NCI-H187 treated with DMSO at 0.1 percent for 48 hours (cell line): ENCODE measurements at places on chromosomes 16 and 17.

DNA sequence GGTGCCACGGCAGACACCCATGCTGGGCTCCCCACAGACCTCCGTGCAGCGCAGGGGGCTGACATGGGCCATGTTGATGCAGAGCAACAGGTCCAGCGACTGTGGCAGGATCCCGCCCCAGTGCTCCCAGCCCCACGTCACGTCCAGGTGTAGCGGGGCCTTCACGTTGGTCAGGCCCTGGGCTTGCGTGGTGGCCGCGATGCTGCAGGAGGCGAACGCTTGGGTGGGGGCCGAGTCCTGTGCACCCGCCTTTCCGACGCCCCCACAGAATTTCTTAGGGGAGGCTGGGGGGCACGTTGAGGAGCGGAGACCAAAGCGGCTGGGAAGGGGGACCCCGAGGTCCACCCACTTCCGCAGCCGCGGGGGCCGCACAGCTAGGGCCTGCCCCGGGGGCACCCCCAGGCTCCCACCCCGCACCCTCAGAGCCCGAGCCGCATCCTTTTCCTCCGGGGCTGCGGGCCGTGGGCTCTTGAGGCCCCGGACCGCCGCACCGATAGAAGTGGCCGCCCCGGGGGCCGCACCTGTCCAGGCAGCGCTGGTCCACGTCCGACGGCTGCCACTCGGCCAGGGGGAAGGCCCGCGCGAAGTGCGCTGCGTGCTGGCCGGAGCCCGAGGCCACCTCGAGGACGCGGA lies 416 bp downstream of the METTL26 start:
- no peak for DNase-seq

DNA sequence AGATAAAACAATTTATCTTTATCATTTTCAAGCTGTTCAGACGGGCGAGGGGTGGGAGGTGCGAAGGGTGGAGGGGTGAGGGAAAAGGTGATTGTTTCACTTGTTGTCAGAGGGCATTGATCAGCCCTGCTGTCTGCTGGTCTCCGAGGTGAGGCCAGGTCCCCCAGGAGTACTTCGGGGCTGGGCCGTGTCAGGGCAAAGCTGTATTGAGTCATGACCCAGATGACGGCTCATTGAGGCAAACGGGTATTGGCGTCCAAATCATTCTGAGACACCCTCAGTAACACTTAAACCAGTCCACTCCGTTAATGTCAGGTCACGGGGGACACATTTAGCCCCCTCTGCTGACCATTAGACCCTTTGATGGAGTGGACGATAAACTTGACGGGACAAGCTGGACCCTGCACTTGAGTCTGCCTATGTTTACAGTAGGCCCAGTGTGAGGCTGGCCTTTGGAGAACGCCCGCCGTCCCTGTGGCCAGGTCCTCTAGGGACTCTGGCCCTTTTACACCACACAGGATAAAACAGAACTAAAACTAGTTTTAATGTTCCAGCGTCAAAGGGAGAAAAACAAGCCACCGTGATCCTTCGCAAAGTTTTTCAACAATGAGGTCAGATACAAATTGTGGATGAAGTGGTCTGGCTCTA lies 502.2 kb upstream of the ZFHX3 start:
- no peak for DNase-seq

DNA sequence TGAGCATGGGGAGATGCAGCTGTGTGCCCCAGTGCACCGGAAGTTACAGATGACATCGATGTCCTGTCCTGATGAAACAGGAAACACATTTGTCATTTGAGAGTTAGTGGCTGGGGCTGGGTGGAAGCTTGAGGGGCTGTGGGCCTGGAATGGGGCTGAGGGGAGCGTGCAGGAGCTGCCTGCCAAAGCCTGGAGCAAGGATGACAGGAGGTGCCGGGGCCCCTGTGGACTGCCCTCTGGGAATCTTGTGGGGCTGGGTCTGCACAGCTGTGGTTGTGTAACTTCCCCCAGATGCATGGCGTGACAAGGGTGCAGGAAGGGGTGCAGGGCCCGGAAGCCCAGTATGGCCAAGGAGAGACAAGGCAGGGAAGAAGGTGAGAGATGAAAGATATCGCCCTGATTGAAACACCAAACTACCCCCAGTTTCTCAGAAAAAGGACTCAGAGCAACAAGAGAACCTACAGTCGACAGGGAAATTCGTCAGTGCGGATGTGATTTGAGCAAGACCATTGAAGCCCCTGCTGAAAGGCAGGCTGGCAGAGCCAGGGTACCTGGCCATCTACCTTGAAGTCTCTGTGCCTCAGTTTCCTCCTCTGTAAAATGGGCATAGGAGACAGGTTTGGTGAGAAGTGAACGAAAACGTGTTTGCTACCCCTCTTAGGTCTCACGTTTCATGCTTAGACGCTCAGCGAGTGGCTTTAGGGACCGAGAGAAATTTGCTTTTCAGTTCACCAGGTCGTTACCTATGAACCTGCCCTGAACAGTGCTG lies 8.8 kb downstream of the MMP25 start:
- no peak for DNase-seq

- no peak for DNase-seq
These were observed 419.4 kb downstream of the SOX9 start for GRCh38 chr17:72539981-72540897.

DNA sequence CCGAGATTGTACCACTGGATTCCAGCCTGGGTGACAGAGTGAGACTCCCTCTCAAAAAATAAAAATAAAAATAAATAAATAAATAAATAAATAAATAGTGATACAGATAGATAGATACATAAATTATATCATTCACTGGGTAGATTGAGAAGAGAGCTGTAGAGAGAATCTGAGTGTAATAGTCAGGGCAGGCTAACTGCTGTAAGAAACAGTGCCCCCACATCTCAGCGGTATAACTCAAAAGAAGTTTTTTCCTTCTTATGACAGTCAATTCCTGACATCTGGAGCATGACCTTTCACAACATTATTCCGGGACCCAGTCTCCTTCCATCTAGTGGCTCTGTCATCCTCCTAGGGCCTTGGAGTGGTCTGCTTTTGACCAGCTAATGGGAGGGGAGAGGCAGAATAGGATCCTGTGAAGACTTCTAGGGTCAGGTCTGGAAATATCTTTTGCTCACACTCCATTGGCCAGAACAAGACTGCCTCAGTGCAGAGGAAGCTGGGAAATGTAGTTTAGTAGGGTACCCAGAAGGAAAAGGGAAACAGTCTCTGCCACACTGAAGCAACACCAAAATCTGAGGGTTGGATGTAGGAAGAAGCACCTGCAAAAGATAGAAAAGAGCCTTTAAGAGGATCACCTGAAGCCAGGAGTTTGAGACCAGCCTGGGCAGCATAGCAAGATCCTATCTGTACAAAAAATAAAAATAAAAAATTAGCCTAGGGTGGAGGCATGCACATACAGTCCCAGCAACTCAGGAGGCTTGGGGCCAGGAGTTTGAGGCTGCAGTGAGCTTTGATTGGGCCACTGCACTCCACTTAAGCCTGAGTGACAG lies 3.0 kb upstream of the QPRT start:
- DNase-seq: no peak

GRCh38 chr16:9077091-9077809 lies 14.2 kb upstream of the HAPSTR1 start:
- no peak for DNase-seq

- no peak for DNase-seq
These were observed 325.8 kb downstream of the ABCC12 start for GRCh38 chr16:47829850-47830600.

DNA sequence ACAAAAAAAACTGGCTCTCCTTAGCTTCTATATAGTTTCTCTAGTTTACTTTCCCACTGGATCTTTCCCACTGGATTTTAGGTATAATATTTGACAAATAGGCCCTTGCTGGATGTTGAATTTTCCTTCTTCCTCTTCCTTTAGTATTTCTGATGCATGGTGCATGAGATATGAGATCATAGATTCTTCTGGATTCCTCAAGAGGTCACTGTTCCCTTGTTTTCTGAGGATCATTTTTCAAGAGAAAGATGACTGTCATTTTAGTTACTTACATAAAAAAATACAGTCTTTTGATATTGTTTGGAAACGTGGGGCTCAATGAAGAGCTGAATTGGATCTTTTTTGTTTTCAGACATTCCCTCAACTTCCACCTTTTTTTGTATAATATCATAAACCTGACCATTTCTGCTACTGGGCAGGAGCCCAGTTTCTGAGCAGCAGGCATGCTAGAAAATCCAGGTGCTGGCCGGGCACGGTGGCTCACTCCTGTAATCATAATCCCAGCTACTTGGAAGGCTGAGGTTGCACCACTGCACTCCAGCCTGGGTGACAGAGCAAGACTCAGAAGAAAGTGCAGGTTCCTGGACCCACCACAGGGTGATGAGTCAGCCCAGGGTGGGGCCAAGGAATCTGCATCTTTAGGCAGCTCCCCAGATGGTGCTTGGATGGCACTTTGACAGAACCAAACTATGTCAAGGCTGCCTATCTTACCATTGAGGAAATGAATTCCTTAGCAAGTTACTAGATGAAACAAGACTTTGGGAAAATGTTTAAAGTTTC lies 70.3 kb downstream of the SDR42E1 start:
- no peak for DNase-seq

GRCh38 chr17:47291242-47291873 lies 32.4 kb upstream of the EFCAB13 start:
- DNase-seq: no peak

DNA sequence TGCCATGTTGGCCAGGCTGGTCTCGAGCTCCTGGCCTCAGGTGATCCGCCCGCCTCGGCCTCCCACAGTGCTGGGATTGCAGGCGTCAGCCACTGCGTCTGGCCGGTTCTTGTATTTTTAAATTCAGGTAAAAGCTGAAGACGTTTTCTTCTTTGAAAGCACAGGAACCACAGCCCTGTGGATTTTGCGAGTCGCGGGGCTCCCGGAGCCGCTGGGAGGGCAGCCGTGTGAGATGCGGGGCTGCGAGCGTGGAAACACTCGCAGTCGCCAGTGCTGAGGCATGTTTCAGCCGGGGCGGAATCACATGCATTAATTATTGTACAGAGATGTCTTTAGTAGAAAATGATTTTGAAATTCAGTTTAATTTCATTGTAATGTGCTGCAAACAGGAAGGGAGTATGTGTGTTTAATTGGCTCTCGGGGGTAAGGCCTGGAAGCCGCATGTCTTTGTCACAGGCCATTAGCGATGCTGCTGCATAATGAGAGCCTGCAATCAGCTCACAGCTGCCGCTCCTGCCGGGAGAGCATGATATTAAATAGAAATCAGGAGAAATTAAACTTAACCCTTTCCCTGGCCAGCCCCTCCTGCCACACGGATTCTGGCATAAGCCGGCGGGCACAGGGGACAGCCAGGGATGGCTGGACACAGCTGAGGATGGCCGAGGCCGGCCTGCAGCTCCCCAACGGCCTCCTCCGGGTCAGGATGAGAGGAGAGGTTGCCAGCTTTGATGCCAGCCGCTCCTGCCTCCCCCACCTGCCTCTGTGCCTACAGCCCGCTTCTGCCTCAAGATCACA lies 35.4 kb upstream of the CDH15 start:
- no peak for DNase-seq

- no peak for DNase-seq
These were observed 31.4 kb downstream of the CACNA1H start for GRCh38 chr16:1184156-1184868.

GRCh38 chr16:69443927-69444631 lies 19.7 kb downstream of the CYB5B start:
- DNase-seq: no peak

GRCh38 chr16:74601126-74601871 lies 5.6 kb downstream of the GLG1 start:
- DNase-seq: no peak

DNA sequence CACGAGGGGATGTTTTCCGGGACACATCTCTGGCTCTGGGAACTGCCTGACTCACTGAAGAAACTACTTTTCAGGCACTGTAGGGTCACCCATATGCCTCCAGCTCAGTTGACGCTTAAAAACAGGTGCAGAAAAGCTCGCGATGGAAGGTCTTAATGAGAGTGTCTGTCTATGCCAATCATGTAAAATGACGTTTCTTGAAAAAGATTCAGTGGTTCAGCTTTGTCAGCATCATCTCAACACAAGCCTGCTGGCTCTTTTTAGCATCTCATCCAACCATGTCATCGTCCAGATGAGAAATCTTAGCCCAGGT lies 27.5 kb downstream of the OR1D5 start:
- DNase-seq: no peak

DNA sequence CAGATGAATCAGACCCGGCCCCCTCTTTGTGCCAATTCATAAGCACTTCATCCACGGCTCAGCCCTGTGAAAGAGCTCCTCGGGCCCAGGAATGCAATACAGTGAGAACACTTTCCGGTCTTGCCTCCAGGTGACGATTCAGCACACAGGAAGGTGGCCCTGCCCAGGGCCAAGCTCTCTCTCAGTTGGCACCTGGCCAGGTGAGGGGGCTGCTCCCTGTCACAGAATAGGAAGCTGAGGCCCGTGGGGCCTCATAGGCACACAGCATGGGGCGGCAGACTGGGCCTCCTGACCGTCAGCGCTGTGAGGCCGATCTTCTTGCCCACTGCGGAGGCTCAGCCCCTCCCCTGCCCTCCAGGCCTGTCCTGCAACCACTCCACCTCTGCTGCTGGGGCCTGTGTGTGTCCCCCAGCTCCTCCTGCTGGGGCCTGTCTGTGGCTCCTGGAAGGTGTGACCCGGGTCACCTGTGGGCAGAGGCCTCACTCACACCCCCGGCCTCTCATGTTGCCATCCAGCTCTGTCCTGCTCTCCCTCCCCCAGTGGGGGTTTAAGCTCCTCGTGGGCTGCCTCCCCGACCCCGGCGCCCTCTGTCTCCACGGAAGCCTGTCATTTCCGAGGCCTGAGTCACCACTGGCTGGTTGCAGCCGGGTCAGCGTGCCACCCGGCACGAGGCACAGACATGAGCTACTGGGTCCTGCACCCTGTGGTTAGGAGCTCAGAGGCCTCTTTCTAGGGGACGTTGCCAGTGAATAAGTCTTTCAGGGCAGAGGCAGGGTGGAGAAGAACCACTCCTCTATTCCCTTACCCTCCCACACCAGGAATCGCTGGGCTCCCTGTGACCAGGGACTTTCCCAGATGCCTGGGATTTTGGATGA lies 114.4 kb downstream of the SEC14L1 start:
- no peak for DNase-seq

- no peak for DNase-seq
These were observed 119.8 kb downstream of the ANKRD11 start for GRCh38 chr16:89370601-89371000.

DNA sequence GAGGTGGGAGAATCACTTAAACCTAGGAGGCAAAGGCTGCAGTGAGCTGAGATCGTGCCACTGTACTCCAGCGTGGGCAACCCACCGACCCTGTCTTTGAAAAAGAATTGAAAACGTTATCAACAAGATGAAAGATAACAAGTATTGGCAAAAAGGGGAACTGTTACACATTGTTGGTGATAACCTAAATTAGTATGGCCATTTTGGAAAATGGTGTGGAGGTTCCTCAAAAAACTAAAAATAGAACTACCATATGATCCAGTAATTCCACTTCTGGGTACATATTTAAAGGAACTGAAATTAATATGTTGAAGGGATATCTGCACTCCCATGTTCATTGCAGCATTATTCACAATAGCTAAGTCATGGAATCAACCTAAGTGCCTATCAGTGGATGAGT lies 61.0 kb downstream of the ABHD15 start:
- no peak for DNase-seq

GRCh38 chr17:72409405-72410002 lies 288.7 kb downstream of the SOX9 start:
- DNase-seq: no peak

- DNase-seq: no peak
These were observed 188.2 kb downstream of the FTO start for GRCh38 chr16:53892155-53892554.

GRCh38 chr17:41920580-41920955 lies 1.8 kb upstream of the ACLY start:
- DNase-seq: no peak
